Activated CD8-positive, alpha-beta memory T cell treated with anti-CD3 and anti-CD28 coated beads for 1 hour (primary cell): ENCODE measurements at places on chromosomes 3 and 15.

GRCh38 chr3:177420651-177421480 lies 223.6 kb upstream of the TBL1XR1 start:
- no peak for DNase-seq

- DNase-seq, result no peak
Observed at GRCh38 chr3:67647390-67647878, 7.0 kb downstream of the SUCLG2 start.

GRCh38 chr3:184315543-184315867 lies 1.1 kb downstream of the EIF4G1 start:
- DNase-seq, result no peak

DNA sequence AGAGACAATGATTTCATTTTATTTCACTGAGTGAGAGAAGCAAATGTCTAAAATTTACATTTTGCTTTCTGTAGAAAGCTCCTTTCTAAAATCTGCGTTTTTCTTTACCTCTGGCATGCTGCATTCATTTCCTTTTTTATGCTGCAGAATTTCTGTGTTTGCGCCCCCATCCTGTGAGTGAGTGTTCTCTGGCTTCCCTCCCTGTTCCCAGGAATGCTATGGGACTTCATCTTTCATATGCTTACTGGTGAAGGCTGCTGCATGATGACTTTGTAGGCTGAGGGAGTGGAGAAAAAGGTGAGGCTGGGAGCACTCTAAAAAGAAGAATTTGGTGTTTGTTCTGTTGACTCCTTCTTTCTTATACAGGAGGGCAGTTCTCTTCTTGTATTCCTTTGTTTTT lies 7.7 kb upstream of the TMC3 start:
- DNase-seq, result no peak

- no peak for DNase-seq
Observed at GRCh38 chr3:60366486-60366885, 884.8 kb downstream of the FHIT start.

DNA sequence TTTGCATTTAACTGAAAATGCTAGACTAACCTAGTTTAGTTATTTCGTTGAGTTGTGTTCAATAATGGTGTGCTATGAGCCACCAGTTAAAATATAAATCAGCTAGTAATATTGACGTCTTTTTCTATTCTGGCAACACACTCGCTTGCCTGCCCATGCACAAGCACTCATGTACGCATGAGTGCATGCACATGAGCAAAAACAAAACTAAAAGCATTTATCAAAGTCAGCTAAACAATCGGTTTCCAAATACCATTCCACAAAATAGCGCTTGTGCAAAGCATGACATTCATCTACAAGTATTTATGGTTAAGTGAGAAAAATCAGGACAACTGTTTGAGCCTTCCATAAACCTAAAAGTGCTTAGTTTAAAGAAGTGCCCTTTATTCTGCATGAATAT lies 13.1 kb upstream of the SAMMSON start:
- DNase-seq, result no peak

DNA sequence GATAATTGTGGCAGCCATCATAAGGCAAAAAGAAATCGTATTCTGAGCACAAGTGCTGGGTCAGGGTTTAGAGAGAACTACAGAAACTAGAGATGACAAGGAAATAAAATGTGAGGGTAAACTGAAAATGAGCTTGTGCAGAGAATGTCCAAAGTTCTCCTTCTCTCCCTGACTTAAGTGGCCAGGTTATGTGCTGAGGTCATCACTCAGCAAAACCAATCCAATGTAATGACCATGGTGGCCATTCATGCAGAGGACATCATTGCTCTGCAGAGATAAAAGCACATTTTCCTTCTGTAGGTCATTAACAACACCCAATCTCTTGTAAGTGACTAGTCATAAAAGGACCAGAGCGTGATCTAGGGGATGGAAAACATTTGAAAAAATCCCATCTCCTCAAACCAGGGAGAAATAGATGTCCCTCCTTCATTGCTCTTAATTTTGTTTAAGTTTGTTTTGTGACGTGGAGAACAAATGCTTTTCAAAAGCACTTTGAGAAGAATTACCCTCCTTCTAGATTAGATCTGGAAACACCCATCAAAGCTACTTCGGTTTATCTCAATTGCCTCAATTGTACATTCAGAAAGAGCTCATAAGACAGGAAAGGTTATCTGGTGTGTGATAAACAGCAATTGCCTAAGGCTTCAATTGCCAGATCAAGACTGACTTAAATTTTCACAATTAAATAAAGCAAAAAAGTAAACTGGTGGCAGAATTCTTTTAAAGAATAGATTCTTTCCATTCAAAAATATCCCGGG lies 173.4 kb downstream of the SERPINI1 start:
- no peak for DNase-seq

DNA sequence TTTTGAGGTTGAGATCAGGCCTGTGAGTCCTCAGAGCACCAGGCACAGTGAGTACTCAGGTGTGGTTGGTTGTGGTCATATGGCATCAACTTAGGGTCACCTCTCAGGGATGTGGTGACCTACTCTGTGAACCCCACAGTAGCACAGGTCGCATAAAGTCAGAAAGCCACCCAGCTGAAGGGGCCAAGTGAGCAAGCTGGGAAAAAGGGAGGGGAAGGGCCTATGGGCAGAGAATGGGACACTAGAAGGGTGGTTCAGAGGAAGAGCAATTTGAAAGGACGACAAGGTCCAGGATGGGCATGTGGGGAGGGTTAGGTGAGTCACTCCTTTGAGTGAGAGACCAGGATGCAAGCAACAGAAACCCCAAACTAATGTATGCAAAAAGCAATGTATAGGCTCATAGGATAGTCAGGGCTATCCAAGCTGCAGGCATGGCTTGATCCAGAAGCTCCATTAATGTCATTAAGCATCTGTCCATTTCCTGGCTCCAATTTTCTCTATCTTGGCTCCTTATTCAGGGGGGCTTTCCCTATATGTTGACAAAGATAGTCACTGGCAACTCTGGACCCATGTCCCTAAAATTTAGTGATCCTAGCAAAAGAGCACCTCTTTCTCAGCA lies 33.5 kb downstream of the HMCES start:
- DNase-seq, result no peak

DNA sequence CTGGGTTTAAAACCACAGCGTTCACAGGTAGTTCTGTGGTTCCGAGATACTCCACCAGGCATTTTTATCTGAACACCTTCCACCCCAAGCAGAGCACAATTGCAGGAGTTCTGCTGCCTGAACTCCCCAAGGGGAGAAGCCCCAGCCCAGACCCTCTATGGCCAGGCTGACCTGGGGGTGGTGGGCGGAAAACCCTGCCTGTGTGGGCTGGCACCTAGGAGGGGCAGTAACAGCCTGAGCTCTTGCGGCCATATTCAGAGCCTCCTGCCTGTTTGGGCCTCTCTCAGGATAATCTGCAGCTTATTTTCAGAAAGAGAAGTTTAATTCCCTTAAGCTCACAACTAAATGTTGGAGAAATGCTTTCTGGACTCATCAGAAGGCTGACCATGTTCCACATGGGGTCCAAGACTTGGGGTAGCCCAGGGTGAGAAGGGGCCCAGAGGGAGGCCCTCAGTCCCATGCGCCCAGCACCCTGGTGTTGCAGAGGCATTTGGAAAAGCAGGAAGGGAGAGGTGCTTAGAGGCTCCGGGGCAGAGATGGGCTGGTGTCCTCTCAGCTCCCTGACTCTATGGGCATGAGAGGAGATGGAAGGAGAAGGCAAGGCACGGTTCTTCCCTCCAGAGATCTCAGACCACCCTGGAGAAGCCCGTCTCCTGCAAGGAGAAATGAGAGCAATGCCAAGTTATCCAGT lies 195.6 kb upstream of the TPM1 start:
- no peak for DNase-seq
